ENCODE measurements at places on chromosomes 12 and 14.

GRCh38 chr12:103884316-103884715, 43.3 kb upstream of the NT5DC3 start:
- peak; percentile 85 for DNase-seq

GRCh38 chr12:26211331-26211730, 16.0 kb downstream of the SSPN start:
- DNase-seq, result no peak

GRCh38 chr14:65414961-65415589, 2.5 kb downstream of the FUT8 start:
- DNase-seq, result peak; percentile 76

GRCh38 chr14:23358553-23359166, 6.0 kb upstream of the SLC22A17 start:
- DNase-seq, result no peak
